ENCODE measurements at places on chromosomes 7 and 10.

DNA sequence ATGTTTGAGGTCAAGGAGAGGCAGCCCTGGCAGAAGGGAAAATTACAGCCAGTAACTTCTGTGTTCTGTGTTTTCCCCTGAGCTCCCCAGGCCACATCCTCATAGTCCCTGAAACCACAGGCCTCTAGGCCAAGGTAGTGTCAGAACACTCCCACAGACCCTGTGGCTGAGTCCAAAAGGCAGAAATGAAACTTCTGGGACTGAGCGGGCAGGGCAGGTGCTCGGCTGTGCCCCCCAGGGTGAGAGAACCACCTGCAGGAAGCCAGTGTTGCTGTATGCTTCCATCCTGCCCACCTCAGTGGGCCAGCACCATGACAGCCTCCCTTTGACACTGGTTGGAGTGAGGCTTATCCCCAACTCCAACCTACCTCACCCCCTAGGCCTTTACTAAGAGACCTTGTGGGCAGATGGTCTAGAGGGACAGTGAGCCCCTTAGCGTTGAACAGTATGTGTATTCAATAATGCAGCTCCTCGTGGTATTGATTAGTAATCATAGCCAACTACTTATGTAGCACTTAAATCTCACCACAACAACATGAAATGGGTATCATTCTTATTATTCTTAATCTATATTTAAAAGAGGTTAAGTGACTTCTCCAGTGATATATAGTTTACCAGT, 30.3 kb downstream of the PIK3CG start:
- no peak for DNase-seq

DNA sequence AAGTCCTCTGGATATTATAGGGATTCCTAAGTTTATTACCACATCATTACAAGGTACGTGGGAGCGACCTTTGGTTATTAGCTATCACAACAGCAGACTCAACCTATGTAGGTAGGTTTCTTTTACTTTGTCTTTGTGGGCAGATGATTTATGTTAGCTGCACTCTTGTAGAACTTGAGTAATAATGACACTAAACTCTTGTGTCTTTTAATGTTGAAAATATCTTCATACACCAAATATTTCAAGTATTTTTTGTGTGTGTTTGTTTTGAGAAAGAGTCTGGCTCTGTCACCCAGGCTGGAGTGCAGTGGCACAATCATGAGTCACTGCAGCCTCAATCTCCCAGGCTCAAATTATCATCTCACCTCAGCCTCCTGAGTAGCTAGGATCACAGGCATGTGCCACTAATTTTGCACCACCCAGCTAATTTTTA, 19.2 kb upstream of the SUPV3L1 start:
- DNase-seq = no peak

DNA sequence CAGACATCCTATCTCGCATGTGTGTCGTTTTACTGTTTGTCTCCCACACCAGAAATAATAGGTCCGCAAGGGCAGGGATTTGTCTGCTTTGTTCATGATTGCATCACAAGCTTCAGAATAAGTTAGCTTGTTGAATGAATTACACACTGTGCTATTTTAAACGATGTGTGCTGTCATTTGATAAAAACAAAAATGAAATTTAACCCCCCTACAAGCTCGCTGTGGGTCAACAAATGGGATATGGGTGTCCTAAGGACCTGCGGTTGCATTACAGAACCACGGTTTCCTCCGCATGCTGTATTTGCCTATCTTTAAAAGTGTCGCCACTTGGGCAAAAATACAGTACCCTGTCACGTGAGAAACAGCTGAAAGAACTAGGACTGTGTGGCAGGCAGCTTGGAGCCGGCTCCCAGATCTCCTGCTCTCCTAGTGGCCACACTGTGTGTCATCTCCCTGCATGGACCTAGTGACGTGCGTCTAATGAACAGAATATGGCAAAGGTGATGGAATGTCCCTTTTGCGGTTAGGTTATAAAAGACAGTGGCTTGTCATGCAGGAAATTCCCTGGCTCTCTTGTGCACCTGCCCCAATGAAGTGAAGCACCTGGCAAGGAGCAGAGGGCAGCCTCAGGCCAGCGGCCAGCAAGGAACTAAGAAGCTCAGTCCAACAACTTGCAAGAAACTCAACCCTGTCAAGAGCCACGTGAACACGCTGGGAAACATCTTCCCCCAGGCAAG, 32.9 kb upstream of the CRYGN start:
- no peak for DNase-seq

- no peak for DNase-seq
Measured at GRCh38 chr7:155594163-155594732, 47.9 kb upstream of the CNPY1 start.

DNA sequence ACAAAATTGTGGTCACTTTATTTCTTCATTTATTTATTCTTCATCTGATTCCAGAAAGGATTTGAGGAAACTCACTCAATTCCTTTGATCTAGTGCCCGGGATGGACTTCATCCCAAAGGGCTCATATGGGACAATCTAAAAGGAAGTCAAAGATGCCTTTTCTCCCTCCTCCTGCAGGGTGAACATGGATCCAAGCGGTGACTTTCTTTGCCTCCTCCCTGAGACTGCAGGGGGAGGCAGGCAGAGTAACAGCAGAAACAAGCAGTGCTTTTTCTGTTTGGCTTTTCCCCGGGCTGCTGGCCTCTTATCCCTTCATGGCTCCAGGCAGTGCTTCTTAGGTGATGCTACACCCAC, 10.0 kb upstream of the DNMBP start:
- peak; percentile 36 for DNase-seq

GRCh38 chr10:104831272-104831671, 190.2 kb downstream of the SORCS3 start:
- no peak for DNase-seq

DNA sequence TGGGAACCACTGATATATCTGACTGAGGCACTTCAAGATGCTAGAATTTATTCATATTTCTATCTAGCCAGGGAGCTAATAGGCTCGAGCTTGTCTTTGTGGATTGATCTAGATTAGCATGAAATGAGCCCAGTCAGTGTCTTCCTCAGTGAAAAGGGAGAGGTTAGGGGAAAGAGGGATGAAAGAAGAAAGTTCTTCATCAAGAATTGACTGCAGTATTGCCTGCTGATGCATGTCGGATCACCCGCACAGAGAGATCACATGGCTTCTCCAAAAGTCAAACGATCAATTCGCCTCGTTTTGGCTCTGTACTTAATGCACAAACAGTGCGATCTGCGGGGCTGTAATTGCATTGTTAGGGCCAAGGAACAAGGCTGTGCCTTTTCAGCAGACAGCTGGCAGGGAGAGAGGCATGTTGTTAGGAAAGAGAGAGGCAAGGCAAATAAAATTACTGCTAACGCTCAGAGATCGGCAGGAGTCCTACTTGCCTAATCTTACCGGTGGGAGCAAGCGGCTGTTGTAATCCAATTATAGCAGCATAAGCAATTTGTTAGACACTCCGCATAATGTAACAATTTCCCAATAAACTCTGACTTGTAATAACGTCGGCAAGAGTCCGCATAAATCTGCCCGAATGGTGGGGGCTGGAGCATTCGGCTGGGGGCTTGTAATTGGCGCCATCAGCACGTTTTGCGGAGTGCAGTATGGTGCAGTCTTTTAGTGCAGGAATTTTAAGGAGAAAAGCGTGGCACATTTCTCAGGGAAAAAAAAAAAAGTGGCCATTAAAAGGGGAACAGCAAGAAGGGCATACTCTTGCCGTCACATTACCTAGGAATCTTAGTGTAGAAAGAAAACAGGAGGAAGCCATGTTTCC, 102.1 kb downstream of the POLL start:
- no peak for DNase-seq

GRCh38 chr10:75556320-75556719, 124.9 kb downstream of the LRMDA start:
- no peak for DNase-seq

GRCh38 chr10:75764974-75765788, 333.8 kb downstream of the LRMDA start:
- DNase-seq = no peak

DNA sequence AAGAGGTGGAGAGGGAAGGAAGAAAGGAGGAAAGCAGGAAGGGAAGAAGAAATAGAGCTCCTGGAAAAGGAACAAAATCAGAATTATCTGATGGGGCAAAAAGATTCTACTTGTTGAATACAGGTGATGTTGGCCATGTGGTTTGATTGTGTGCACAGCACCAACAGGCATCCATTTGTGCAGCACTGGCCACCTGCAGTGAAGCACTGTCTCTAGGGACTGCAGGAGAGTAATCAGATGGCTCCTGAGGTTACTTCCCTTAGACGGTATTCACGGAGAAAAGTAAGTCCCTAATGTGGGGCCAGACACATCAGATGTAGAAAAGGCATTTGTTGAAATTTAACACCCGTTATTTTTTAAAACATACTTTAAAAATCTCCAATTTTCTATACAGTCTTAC, 135.3 kb upstream of the VIPR2 start:
- no peak for DNase-seq

DNA sequence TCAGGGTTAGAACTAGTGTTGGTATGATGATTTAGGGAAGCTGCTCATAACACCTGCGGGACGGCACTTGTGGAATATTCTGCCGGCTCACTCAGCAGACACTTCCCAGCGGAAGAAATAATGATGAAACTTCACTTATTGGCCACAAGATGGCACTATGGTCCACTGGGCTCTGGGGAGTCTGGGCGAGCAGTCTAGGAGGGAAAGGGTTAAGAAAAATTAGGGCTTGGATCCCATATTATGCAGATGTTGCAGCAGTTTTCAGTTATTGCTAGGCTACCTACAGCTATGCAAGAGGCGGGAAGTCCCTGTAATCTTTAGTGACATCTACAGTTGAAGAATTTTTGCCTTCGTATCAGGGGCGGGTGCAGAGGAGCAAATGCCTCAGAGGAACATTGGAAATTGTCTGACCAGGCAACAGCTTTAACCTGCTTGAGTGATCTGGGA, 238.7 kb upstream of the PRSS58 start:
- DNase-seq = no peak

- no peak for DNase-seq
Measured at GRCh38 chr10:122647383-122647968, 52.2 kb downstream of the C10orf120 start.

GRCh38 chr10:23693925-23694324, 255.1 kb downstream of the OTUD1 start:
- no peak for DNase-seq

GRCh38 chr10:55203319-55203718, 402.3 kb upstream of the PCDH15 start:
- DNase-seq = no peak

GRCh38 chr10:5512331-5512730, 12.4 kb upstream of the CALML3 start:
- no peak for DNase-seq
